Activated CD4-positive, alpha-beta T cell treated with anti-CD3 and anti-CD28 coated beads for 24 hours (primary cell): ENCODE measurements at places on chromosomes 1 and 21.

DNA sequence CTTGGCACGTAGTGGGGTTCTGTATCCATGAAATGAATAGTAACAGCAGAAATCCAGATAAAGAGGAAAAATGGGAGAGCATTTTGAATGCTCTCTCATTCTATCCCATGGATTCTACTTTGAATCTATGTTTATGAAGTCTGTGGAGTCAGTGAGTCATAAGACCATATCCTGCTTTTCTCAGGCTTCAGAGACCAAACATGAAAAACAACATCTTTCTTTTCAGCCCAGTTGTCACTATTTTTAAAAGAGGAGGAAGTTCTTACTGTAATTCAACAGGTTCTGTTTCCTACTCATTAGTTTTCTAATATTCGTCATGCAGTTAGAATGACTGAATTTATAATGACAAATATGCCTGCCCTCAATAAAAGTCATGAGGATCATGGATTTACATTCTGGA lies 39.4 kb upstream of the CD55 start:
- no peak for DNase-seq

DNA sequence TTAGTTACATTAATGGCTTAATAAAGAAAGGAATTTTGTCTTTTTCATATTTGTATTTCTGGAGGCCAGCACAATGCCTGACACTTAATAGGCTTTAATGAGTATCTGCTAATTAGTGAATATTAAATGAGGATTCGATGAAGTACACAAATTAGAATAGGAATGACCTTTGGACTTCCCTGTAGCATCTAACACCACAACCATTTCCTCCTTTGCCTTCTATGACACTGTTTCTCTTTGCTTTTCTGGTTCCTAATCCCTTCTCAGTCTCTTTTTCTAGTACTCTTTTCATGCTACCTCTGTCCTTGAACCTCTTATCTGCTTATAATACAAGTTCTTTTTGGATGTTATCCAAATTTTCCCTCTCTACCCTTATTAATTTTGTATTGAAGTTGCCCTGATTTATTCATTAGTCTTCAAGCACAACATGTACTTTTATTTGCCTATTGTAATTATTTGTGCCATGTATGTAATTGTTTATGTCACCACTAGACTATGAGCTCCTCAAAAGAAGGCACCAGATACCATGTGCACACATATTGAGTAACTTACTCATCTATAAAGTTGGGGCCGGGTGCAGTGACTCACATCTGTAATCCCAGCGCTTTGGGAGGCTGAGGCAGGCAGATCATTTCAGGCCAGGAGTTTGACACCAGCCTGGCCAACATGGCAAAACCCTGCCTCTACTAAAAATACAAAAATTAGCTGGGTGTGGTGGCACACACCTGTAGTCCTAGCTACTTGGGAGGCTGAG lies 23.8 kb downstream of the RPS27 start:
- DNase-seq, result no peak

DNA sequence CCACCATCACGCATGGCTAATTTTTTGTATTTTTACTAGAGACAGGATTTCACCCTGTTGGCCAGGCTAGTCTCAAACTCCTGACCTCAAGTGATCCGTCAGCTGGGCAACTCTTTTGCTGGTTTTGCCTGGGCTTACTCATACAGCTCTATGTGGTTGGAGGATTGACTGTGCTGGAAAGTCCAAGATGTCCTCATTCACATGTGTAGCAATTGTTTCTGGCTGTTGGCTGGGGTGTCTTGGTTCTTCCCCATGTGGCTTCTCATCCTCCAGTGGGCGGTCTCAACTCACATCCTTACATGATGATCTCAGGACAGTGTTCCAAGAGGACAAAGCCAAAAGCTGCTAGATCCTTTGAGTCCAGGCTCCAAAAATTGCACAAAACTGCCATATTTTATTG lies 53.3 kb downstream of the TEX35 start:
- DNase-seq, result no peak

DNA sequence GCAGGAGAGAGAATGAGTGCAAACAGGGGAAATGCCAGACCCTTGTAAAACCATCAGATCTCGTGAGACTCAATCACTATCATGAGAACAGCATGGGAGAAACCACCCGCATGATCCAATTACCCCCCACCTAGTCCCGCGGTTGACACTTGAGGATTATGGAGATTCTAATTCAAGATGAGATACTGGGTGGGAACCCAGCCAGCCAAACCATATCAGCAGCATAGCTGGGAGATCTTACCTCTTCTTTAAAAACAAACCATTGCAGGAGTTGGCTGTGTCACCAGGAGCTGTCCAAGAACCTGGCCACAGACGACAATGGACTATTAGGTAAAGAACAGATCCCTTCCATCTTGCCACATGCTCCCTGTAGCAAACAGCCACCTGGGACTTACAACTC lies 422.7 kb downstream of the MATN1 start:
- no peak for DNase-seq

DNA sequence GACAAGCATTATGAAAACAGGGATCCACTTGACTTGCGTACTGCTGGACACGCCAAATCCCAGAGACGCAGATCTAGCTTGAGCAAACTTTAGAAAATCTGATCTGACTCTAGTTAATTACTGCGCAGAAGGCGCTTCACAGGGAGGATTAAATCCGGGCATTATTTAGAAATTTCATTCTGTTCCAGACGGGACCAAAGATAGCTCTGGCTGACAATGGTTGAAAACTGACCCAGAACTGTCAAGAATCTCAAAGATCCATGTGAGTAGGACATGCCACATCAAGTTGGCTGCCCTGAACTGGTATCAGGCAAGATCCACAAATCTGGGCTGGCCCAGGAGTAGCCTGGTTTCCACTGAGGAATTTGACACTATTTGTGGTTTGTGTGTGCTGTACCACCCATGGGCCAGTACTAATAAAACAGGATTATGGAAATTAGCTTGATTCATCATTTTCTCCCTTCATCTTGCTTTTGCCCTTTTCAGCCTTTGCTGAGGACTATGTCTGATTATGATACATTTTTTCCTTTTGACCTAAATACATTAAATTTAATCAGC lies 171.0 kb downstream of the VAV3 start:
- DNase-seq, result no peak

GRCh38 chr1:61491497-61491896 lies 233.4 kb downstream of the TM2D1 start:
- DNase-seq, result no peak

DNA sequence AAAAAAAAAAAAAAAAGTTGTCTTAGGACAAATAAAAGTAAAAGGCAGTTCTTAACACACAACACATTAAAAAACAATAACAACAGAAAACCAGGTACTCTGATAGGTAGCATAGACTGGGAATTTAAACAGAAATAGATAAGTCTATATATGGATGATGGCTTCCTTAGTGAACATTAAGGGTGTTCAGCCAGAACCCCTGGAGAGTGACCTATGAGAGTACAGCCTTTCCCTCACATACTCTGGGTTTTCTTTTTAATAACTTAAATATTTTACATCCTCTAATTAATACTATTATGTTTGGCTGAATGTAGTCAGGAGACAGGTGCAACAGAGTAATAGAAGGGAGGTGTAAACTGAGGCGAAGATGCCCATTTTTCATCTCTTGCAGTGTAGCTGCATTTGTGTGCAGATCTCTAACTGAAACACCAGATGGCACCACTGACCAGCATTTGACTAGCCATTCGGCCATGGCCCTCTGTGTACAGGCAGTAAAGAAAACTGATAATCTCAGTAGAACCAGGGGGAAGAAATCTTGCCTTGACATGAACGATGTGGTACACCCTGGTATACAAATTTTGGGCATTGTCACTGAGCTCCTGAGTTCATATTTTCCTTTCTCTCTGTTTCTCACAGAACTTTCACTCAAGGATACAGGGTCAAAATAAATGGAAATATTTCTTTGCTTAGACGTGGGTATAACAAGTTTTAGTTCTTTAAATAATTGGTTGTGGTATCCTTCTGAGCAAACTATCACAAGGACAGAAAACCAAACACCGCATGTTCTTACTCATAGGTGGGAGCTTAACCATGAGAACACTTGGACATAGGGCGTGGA lies 7.6 kb downstream of the TTF2 start:
- DNase-seq, result no peak

- DNase-seq, result no peak
Observed at GRCh38 chr1:207578796-207579435, 66.0 kb upstream of the CR1L start.

DNA sequence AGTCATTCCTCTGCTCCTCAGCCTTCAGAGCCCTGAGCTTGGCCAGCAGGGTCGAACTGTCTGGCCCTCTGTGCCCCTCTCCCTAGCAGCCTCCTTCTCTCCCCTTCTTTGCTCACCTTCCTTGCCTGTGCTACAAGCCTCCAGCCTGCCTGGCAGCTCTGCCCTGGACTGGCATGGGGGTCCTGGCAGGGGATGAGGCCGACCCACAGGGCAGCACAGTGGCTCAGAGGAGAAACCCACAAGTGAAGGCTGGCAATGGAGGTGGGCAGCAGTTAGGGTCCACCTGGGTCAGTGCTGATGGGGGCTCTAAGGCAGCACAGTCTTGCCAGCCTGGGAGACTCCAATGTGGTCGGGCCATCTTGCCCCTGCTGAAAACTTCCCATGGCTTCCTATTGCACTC lies 274.2 kb downstream of the GRIK3 start:
- DNase-seq, result no peak

- no peak for DNase-seq
Observed at GRCh38 chr1:231193710-231194340, 32.0 kb downstream of the TRIM67 start.

- no peak for DNase-seq
Observed at GRCh38 chr1:2384941-2385481, 6.3 kb downstream of the MORN1 start.

DNA sequence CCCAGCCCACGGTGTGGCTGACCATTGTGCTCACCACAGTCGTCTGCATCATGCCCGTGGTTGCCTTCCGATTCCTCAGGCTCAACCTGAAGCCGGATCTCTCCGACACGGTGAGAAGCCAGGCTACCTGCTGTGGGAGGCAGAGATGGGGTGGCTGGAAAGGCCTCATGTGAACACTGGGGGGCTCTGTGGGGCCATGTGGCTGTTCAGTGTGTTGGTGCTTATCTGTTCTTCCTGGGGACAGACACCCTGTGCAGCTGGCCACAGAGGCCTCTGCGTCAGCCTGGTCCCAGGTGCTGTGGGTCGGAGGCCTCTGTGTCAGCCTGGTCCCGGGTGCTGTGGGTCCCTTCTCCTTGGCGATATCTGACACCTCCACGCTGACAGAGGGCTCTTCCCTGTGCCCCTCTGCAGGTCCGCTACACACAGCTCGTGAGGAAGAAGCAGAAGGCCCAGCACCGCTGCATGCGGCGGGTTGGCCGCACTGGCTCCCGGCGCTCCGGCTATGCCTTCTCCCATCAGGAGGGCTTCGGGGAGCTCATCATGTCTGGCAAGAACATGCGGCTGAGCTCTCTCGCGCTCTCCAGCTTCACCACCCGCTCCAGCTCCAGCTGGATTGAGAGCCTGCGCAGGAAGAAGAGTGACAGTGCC lies 23.2 kb downstream of the ATP8B2 start:
- DNase-seq, result no peak

- no peak for DNase-seq
Observed at GRCh38 chr1:180935326-180936109, 22.8 kb downstream of the KIAA1614 start.
